ENCODE measurements at places on chromosomes 1 and 21.

GRCh38 chr21:19853709-19854575 is 1144.3 kb upstream of the NCAM2 start:
- no peak for DNase-seq

DNA sequence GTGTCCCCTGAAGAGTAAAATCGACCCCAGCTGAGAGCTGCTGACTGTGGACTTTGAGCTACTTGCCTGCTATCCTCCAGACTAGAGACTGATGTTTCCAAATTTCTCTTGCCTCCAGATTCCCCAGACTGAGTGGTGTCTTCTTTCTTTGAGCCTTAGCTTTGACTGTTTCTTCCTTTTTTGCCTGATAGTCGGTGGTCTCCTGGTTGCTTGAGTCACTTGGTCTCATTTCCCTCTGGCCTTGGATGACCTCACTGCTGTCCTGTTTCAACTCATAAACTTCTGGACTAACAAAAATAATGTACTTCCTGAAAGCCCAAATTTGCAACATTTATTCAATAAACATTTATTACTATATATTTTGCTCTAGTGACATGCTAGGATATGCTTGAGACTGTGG is 52.9 kb upstream of the DIPK1A start:
- DNase-seq, result no peak

GRCh38 chr1:18018366-18018765 is 89.2 kb upstream of the IGSF21 start:
- no peak for DNase-seq

DNA sequence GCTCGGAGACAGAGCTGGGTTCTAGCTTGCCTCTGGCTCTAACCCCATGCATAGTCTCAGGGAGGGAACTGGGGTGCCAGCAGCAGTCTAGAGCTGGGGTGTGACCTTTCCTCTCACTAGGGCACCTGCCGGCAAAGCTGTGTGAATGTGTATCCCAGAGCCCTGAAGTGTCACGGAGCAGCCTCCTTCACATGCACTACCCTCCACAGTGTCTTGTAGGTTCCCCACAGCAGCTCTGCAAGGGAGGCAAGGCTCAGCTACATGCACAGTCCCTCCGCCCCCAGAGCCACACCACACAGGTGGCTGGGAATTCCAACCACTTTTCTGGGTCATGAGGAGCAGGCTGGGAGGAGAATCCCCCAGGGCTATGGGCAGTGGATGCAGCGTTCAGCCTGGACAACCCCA is 7.7 kb upstream of the HPCA start:
- DNase-seq, result no peak

GRCh38 chr1:7644961-7645750 is 125.9 kb upstream of the VAMP3 start:
- no peak for DNase-seq

- no peak for DNase-seq
Observed at GRCh38 chr21:35476621-35477395, 427.7 kb upstream of the RUNX1 start.

- DNase-seq, result no peak
Observed at GRCh38 chr1:98739762-98740161, 78.2 kb downstream of the SNX7 start.

DNA sequence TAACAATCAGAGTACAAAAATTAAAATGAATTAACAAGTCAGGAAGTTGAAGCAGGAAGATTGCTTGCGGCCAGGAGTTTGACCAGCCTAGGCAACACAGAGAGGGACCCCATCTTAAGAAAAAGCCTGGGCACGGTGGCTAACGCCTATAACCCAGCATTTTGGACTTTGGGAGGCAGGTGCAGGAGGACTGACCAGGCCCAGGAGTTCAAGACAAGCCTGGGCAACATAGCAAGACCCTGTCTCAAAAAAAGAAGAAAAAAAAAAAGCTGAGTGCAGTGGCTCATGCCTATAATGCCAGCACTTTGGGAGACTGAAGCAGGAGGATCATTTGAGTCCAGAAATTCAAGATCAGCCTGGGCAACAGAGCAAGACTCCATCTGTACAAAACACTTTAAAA is 38.5 kb downstream of the TESK2 start:
- DNase-seq, result no peak

GRCh38 chr1:112981426-112981825 is 25.4 kb upstream of the SLC16A1 start:
- DNase-seq, result no peak

GRCh38 chr1:161390559-161390858 is 22.8 kb upstream of the CFAP126 start:
- no peak for DNase-seq

DNA sequence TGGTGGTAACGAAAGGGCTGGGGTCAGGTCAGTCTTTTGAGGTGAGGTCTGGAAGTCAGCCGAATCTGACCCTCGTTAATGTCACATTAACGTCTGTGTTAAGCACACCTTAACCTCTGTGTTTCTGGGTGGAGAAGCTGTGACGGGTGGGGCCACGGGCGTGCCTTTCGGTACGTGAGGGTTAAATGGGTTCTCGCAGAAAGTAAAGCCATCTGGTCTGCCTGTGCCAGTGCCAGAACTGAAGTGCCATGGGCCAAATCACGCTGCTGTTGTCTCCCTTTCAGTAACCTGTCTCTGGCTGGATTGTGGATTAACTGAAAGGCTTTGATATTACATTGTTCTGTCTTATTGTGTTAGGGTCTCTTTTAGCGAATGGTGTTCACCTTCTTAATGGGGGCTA is 14.4 kb downstream of the URB2 start:
- no peak for DNase-seq

DNA sequence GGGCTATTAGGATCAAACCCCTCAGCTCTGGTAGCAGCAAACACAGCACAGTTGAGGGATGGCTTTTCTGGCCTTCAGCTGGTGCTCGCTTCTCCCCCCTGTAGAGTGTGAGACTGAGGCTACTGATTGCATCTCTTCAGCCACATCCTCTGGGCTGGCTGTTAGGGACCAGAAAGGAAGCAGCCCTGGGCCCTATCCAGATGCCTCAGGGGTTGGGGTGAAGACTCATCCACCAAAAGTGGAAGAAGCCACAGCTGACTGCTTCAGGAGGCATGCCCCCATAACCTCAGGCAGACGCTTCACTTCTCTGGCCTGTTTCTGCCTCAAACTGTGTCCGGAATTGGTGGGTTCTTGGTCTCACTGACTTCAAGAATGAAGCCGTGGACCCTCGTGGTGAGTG is 6.2 kb upstream of the TMEM200B start:
- no peak for DNase-seq

GRCh38 chr1:182054698-182055326 is 6.7 kb downstream of the ZNF648 start:
- no peak for DNase-seq

DNA sequence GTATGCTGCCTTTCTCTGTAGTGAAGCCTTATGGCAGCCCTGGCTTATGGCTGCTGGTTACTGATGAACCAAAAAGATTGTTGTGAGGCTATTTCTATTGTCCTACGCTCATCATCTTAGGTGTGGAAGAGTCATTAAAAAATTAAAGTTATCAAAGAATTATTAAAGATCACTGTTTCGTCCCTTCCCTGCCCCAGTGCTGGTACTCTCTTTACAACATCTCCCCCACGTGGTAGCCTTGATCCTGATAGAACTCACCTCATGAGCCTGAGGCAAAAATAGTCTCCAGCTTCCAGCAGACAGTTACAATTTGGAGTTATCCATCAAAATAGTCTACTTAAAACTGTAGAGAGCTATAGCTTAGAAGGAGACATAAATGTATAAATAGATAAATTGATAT is 201.5 kb downstream of the S1PR1 start:
- no peak for DNase-seq

DNA sequence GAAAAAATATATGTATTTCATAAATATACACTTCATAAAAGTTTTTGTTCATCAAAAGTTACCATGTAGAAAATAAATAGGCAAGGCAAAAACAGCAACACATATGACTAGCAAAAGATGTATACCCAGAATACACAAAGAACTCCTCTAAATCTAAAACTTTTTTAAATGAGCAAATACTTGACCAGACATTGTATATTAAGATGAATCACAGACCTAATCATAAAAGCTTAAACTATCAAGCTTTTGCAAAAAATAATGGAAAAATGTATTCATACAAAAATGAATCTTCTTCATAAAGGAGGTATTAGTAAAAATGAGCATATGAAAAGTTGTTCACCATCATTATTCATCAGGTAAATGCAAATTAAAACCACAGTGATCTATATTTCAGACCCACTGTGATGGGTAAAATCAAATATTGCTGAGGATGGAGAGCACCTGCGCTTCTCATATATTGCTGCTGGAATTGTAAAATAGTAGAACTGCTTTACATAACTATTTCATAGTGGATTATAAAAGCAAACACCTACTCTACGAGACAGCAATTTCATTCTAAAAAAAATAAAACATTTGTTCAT is 78.3 kb upstream of the RGS1 start:
- DNase-seq, result no peak

DNA sequence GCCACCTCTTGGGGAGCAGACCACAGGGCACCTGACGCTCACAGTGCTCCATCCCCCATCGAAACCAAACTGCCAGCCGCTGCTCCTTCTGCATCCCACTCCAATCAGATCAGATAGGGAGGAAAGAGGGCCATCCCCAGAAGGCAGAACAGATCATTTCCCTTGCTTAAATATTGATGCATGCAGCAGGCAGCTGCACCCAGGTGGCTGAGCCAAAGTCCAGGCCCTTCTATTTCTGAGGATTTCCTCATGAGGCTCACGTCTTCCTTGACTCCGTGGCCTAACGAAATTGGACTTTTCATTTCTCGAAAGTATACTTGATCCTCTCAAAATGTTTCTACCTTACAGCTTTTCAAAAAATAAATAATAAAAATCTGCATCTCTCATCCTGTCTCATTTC is 239.2 kb downstream of the ATG4C start:
- DNase-seq, result no peak

GRCh38 chr1:114167226-114167625 is 13.6 kb upstream of the SYT6 start:
- no peak for DNase-seq

DNA sequence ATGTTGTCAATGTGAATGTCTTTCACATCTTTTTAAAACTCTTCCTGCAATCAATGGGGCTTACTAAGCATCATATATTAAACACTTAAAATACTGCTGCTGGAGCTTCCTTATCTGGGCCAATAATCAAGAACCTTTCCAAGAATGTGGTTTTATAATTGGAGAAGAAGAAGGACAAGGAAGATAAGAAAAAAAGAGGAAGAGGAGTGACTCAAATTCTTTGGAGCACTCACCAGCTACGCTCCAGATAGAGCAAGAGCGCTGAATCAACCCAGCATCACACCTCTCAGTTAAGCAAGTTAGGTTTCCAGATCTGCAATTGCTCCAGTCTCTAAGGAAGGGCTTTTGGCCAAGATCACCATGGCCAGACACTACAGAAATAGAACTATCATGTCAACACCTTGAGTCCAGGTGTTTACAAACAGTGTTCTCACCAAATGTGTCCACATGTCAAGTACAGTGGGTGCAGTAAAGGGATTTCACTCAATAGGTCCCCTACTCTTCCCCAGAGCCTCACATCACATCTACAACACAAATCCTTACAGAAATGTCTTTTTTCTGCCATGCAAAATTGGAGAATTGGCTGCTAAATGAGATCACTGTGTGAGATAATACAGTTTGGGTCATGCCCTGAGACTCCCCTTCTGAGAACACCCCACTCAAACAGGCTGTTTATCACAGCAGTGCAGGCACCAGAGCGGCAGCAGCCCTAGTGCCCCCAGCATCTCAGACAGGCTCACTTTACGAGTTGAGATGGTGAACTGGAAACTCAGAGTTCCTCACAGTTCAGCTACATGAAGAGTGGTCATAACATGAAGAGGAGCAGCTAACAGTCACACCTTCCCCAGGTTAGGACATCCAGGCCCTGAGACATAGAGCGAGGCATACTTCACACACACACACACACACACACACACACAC is 1.7 kb upstream of the SPRR2B start:
- no peak for DNase-seq

DNA sequence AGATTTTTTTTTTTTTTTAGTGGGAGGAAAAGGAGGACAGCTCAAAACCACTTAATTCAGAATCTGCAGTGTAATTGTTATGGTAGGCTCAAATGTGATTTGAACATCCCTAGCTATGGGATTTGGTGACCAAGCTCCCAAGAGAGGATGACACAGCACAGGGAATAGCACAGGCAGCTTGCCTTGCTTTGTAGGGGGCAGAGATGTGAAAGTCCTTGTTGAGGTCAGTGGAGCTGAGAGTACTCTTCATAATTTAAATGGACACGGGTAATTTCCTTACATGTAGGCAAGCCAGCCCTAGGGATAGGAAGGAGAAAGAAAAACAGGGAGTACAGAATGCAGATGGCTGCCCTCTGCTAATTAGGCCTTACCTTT is 3.2 kb upstream of the UCK2 start:
- no peak for DNase-seq

- no peak for DNase-seq
Observed at GRCh38 chr1:8012955-8013354, 13.2 kb downstream of the ERRFI1 start.

Data from activated CD4-positive, CD25-positive, alpha-beta regulatory T cell treated with anti-CD3 and anti-CD28 coated beads, Interleukin-2, amount 50 U/mL, for 16 hours (primary cell).